Activated CD8-positive, alpha-beta T cell treated with anti-CD3 and anti-CD28 coated beads for 36 hours (primary cell): ENCODE measurements at places on chromosomes 2 and 18.

DNA sequence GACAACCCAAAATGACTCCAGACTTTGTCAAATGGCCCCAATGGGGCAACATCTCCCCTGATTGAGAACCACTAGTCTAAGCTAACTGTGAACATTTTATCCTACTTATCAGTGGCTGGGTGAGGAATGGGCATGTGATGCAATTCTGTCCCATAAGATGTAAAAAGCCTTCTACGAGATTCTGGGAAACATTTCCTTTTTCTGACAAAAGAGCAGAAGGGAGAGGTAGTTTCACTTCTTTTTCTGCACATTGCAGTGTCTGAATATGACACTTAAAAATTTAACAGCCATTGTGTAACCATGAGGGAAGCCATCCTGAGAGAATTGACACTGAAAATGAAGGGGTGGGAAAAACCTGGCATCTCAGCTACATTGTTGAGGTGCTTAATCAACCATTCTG, 17.3 kb upstream of the MARCHF4 start:
- no peak for DNase-seq

- DNase-seq: no peak
Measured at GRCh38 chr18:32308493-32309120, 118.8 kb downstream of the MEP1B start.

GRCh38 chr18:50422286-50422898, 47.5 kb downstream of the SKA1 start:
- DNase-seq: no peak

- DNase-seq: no peak
Measured at GRCh38 chr18:61335684-61336555, 2.7 kb downstream of the CDH20 start.

DNA sequence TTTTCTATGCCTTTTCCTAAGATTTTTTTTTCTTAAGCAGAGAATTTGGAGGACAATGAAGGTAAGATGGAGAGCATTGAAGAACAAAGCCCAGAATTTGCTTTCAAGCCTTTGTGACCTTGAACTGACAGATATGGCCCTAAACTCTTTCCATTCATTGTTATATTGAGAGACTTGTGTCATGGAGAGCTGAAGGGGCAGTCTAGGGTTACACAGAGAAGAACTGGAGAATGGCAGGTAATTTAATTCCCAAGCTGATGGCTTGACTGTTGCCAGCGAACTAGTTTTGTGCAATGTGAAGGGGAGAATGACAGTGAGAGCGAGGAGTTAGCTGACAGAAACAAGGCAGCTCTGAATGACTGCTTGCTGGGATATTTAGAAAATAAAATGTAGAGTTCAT, 1344.2 kb downstream of the LRP1B start:
- DNase-seq: no peak
